ENCODE measurements at places on chromosomes 5 and 9. TPM values are rescaled to one million over a fixed set of nuclear protein-coding genes. Genes with fewer than 3 reads are reported as not detected.
A peak's percentile ranks its signal among the peaks of the same experiment; 100 is the strongest.

GRCh38 chr5:35477911-35478310 is 139.8 kb upstream of the SPEF2 start:
- DNase-seq = no peak

- no peak for DNase-seq
Observed at GRCh38 chr5:80937584-80938356, 22.4 kb upstream of the RASGRF2 start.

DNA sequence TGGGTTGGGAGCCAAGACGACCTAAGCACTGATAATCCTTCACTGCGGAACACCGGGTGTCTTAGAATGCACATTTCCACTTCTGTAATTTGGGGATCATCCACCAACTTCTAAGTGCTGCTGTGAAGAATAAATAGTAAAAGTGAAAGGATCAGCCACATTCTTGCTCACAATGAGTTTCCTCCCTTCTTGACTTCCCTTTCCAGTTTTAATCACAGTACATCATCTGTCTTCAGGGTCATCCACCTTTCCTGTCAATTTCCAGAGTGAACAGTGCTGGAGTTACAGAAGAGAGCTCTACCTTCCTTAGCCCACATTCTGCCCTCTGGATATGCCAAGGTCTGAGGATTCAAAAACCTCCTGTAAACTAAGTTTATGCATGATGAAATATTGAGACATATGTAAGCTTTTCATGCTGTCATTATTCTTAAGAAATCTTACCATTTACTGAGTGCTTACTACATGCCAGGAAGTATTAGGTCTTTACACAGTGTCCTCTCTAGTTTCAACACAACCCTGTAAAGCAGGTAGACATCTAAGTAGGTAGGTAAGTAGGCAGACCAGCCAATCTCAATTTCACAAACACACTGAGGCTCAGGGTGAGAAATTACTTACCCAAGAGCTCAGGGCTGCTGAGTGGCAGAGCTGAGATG is 105.2 kb downstream of the CDK5RAP2 start:
- DNase-seq = no peak

GRCh38 chr9:88775966-88776365 is 215.3 kb upstream of the S1PR3 start:
- DNase-seq = no peak

- DNase-seq = peak; percentile 22
Observed at GRCh38 chr5:95284572-95285408, at the start of gene MCTP1. TSS of gene MCTP1 (minus strand) at chr5:95285094.

DNA sequence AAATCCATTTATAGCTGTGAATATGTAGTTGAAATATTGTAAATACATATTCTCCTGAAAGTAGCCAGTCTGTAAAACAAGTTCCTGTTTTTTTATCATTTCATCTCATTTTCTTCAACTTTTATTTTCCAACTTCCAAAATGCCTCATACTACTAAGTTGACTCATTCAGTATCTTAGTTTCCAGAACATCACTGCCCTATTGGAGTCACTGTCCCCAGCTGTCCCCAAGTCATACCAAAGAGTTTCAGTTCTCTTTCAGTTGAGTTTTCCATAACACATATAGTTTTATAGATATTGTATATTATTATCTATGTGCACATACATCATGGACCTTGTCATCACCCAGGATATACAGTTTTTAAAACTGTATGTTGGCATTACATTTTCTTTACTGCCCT is 261.7 kb downstream of the CDH12 start:
- DNase-seq = no peak

DNA sequence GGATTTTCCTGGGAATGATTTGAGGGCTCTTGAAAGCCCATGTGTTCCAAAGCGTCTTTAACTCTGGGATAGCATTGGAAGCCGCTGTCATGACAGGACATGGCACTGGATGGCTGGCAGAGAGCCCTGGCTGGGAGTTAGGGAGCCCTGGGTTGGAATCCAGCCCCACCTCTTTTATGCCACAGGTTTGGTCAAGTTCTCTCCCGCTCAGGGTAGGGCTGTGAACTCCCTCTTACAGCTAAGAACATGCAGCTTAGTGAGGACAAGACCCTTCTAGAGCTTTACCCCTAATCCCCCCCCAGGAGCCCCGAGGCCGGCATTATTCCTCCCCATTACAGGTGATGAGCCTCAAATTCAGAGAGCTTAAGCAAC is 37.2 kb downstream of the OLFML2A start:
- DNase-seq = no peak

DNA sequence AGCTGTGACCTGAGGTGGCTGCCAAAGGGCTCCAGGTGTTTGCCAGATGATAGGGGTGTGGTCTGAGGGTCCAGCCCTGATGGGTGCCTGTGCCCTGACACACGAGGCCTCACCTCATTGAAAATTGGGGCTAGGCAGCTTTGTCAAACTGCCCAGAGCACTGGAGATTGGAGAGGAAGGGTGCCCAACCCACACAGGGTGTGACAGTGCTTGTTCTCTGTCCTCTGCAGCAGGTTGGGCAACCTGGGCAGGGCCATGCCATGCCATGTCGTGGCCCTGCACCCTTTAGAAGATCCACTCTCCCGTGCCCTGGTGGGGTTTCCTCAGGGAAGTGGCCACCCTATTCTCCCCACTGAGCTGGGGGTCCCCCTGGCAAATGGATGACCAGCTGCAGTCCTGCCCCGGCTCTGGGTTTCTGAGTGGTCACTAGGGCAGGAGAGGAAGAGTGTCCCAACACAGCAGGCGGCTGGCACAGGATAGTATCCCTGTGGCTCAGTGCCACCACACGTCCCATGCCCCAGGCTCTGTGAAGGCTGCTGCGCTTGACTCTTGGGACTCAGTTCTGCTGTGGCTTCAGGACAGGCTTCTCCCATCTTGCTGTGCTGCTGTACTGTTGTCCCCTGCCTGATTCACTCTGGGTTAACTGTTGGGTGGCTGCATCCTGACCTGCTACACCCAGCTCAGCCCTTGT is 100.8 kb upstream of the PITX1 start:
- no peak for DNase-seq

- no peak for DNase-seq
Observed at GRCh38 chr5:167513381-167513780, 778.1 kb upstream of the WWC1 start.

- no peak for DNase-seq
Observed at GRCh38 chr9:76662476-76663281, 101.6 kb upstream of the PCA3 start.

DNA sequence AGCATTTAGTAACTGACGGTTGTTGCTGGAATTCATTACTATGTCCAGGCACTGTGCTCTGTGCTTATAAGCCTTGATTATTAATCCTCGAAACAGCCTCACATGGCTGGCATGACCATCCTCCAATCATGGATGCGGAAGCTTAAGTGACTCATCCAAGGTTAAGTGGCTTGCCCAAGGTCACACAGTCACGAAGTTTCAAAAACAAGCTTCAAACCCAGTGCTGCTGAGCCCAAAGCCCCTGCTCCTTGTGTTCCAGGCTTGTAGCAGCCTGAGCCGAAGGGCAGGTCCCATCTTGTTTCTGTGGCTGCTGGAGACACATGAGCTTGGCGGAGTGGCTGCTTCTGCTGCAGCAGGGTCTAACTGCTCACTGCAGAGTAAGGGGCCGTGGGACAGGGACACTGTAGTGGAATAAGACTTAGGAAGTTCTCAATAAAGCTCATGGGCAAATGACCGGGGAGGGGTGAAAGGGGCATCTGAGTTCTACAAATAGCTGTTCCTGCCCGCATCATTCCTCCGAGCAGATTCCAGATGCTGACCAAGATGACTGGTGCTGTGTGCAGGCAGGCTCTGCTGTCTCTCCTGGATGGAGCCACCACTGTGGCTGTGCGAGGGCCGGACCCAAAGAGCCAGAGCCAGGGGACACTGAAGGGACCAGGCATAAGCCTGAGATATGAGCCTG is 32.4 kb downstream of the WHRN start:
- DNase-seq = no peak

GRCh38 chr9:3784641-3785040 is 258.8 kb upstream of the RFX3 start:
- no peak for DNase-seq

DNA sequence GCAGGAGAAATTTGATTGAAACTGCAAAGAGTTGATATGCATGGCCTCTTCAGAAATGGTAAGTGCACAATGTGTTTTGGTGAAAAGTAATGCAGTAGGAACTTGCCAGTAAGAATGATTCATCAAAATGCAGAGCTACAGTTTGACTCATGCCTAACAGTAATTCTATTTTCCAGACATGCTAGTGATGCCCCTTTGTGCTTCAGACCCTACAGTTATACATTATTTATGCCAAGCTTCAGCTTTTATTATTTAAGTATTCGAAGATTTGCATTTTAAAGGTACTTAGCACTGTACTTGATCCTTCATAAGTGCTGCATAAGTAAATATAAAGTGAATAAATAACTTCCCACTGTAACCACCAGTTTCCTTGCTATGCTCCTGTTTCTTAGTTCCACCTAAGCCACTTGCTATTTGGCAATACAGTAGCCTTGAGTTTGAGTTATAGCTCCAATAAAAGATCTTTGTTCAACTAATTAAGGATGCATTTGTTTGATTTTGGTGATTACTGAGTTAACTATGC is 3.6 kb upstream of the SPATA31E1 start:
- DNase-seq = no peak

- DNase-seq = no peak
Observed at GRCh38 chr5:14173377-14174229, 30.5 kb downstream of the TRIO start.

Gene DNAI1
- not detected for total RNA-seq

Gene PDE6A
- total RNA-seq = not detected

Gene KIF24
- total RNA-seq = 2.1 TPM

Gene SLCO6A1
- not detected for total RNA-seq

Gene EPB41L4B
- 4.1 TPM for total RNA-seq

Gene SLC34A1
- total RNA-seq = not detected

Gene CATSPER3
- total RNA-seq = 0.08 TPM

Gene CKMT2
- total RNA-seq = not detected

Gene BTNL3
- total RNA-seq = not detected

Data from SJSA1 (cell line).